GM23338 (cell line): ENCODE measurements at places on chromosomes 5 and 9. TPM values are rescaled to one million over a fixed set of nuclear protein-coding genes. Genes with fewer than 3 reads are reported as not detected.

The HSD17B3 gene
- not detected in 2 replicates for polyA plus RNA-seq

The CTNND2 gene
- 4.3 and 5.1 TPM in 2 replicates for polyA plus RNA-seq

The ANKRD20A1 gene
- polyA plus RNA-seq = 0.59 and 0.91 TPM in 2 replicates

The LIX1 gene
- 0.13 and 0.16 TPM in 2 replicates for polyA plus RNA-seq

The FSTL4 gene
- polyA plus RNA-seq = 1.4 and 2.8 TPM in 2 replicates

The CSF1R gene
- 0.21 TPM in 1 of 2 replicates, not detected in the other for polyA plus RNA-seq

The ACTL7B gene
- polyA plus RNA-seq = not detected in 2 replicates

The GFPT2 gene
- 74.6 and 82.6 TPM in 2 replicates for polyA plus RNA-seq

The OSMR gene
- polyA plus RNA-seq = 1.5 and 1.7 TPM in 2 replicates

The PCDHA4 gene
- polyA plus RNA-seq = 1.6 and 1.8 TPM in 2 replicates

The VAV2 gene
- 7.2 and 8.1 TPM in 2 replicates for polyA plus RNA-seq

The ATP6V0E1 gene
- 217 and 250 TPM in 2 replicates for polyA plus RNA-seq

The FLT4 gene
- polyA plus RNA-seq = 2.6 and 3.4 TPM in 2 replicates

The BTNL3 gene
- 0.08 TPM in 1 of 2 replicates, not detected in the other for polyA plus RNA-seq

The ABLIM3 gene
- 0.19 and 0.31 TPM in 2 replicates for polyA plus RNA-seq

The ADRA1B gene
- not detected in 2 replicates for polyA plus RNA-seq

The SOHLH1 gene
- polyA plus RNA-seq = not detected in 2 replicates

The STARD4 gene
- polyA plus RNA-seq = 21.6 and 25.0 TPM in 2 replicates

The SLC38A9 gene
- 28.6 and 30.8 TPM in 2 replicates for polyA plus RNA-seq

The PCDHB14 gene
- polyA plus RNA-seq = 0.71 and 0.83 TPM in 2 replicates

The RALGPS1 gene
- polyA plus RNA-seq = 16.5 and 18.2 TPM in 2 replicates

The SLC24A2 gene
- polyA plus RNA-seq = 2.6 and 3.5 TPM in 2 replicates

The TUBB4B gene
- polyA plus RNA-seq = 389 and 408 TPM in 2 replicates
